T-helper 1 cell (primary cell): ENCODE measurements at places on chromosomes 12 and 14.

- DNase-seq, result no peak
Observed at GRCh38 chr12:48883305-48884161, 17.9 kb upstream of the RND1 start.

DNA sequence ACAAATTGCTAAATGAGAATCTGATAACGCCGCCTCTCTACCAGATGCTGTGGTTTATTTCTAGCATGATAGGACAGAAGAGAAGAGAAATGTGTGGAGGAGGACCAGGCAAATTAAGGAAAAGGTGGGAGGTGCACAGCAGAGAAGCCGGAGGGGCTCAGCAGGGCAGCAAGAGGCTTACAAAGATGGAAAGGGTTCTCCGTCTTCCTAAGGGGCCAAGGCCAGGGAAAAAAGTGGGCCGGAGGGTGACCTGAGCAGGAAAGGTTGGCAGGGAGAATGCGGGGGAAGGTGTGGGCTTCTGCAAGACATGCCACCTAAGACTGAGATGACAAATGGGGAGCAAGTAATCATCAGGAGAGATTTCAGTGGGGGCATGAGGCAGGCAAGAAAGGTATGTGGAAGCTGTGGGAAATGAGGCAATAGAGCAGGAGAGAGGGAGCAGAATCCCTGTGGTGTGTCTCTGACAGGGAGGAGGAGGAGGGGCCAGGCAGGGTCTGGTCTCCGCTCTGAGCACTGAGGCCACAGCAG lies 18.7 kb downstream of the MANSC1 start:
- DNase-seq, result no peak

DNA sequence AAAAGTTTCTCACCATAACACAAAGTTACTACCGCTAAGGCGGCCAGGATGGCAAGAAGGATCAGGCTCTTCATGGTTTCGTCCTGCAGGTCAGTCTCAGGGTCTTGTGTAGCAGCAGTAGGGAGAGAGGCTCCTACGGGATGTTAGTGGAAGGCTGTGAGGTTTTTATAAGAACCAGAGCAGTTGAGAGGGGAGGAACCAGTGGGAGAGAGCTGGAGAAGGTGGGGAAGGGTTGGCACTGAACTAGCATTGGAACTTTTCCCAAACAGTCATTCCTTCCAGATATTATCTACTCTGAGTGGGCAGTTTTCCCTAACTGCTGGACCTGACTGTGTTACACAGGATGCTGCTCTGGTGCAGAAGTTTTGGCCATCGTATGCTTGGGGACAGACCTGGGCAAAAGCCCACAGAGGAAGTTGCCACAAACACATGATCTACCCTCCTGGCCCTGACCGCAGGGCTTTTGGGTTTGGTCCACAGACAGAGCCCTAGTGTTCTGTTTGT lies at the start of gene MGP:
MGP (minus strand) TSS at position 137 of the 504 bp plus-strand sequence; CDS start at position 74, 63 bp downstream.
- DNase-seq, result no peak

- DNase-seq, result no peak
Observed at GRCh38 chr14:77375164-77375950, 1.5 kb downstream of the TMED8 start.

- no peak for DNase-seq
Observed at GRCh38 chr12:120479458-120479857, 9.9 kb upstream of the SRSF9 start.

DNA sequence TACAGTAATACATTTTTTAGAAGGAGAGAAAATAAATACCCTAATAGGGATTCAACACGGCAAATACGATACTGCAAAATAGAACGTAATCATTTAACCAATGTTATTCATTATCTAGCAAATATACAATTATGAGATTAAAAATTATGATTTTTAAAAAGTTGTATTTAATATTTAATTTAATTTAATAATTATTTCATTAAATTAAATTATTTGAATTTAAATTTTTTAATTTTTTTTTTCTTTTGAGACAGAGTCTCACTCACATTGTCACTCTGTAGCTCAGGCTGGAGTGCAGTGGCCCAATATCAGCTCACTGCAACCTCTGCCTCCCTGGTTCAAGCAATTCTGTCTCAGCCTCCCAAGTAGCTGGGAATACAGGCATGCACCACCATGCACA lies 42.0 kb downstream of the GXYLT1 start:
- DNase-seq, result no peak

- no peak for DNase-seq
Observed at GRCh38 chr14:85565862-85566296, 35.9 kb downstream of the FLRT2 start.

- DNase-seq, result no peak
Observed at GRCh38 chr12:113299619-113300237, 35.2 kb downstream of the SLC8B1 start.
